Effector memory CD8-positive, alpha-beta T cell (primary cell): ENCODE measurements at places on chromosomes 16 and 17.

DNA sequence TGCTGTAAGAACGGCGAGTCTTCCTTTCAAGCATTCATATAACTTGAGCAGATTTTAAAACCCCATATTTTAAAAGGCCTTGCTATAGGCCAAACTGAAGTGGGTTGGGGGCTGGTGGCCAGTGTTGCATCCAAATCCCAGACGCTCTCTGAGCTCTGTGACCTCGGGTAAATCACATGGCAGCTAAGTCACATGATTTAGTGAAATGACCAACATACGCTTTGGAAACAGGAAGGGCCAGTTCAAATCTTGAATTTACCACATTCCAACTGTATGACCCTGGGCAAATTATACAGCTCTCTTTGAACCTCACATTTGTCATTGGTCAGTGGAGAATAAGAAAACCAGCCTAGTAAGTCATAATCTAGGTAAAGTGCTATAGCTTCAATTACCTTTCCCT lies 519.3 kb downstream of the HAPSTR1 start:
- DNase-seq, result no peak

DNA sequence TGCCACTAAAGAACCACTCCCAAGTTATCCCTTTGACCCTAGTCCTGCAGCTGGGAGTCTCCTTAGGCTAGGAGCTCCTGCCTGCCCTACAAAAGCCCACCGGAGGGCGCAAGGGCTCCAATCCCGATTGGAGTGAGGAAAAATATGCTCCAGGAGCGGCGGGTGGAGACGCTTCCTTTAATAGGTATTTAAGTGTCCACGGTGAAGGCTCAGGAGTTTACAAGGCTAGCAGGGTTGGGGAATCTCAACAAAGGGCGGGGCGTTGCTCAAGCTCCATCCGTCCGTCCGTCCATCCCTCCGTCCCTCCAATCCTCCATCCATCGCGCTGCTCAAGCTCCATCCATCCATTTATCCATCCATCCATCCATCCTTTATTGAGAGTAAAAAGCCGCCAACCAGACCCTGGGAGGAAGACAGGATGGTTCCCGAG lies 556 bp upstream of the SPNS1 start:
- no peak for DNase-seq

- no peak for DNase-seq
Observed at GRCh38 chr16:87652799-87653198, 50.5 kb downstream of the JPH3 start.

DNA sequence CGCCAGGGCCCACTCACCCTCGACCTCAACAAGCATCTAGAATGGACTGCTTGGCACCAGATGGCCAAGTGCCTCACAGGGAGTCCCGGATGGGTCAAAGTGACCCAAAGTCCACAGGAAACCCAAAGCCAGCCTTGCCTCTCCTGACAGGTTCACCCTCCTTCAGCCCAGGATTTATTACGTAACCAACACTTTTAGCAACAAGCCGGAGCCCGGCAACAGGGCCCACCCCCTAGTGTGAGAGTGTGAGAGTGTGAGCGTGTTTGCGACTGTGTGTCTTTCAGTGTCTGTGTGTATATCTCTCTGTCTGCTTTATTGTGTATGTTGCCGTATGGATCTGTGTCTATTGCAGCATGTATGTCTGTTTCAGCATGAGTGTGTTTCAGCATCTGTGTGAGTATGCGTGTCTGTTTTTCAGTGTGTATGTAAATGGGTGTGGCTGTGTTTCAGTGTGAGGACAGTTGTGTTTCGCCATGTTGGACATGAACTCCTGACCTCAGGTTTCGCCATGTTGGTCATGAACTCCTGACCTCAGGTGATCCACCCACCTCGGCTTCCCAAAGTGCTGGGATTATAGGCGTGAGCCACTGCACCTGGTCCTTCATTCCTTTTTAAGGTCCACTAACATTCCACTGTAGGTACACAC lies 13.7 kb upstream of the PEMT start:
- no peak for DNase-seq

DNA sequence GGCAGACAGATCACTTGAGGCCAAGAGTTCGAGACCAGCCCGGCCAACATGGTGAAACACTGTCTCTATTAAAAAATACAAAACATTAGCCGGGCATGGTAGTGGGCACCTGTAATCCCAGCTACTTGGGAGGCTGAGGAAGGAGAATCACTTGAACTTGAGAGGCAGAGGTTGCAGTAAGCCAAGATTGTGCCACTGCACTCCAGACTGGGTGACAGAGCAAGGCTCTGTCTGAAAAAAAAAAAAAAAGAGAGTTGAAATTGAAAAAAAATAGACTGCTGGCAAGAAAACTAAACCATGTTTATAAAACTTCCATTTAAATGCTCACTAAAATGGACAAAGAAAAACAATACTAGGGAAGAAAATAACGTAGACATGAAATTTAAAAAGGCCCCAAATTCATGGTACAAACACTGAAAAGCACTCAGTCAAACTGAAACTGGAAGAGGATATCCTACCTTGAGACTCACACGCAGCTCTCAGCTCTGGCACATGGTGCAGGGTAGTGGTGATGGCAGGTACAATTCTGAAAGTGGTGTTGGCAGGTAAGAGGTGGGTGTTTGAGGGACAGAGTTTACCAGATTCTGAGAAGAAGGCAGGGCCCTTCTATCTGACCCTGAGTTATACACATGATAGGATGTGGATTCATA lies 19.3 kb downstream of the CNTROB start:
- no peak for DNase-seq
